ENCODE measurements at places on chromosomes 6 and 20.

DNA sequence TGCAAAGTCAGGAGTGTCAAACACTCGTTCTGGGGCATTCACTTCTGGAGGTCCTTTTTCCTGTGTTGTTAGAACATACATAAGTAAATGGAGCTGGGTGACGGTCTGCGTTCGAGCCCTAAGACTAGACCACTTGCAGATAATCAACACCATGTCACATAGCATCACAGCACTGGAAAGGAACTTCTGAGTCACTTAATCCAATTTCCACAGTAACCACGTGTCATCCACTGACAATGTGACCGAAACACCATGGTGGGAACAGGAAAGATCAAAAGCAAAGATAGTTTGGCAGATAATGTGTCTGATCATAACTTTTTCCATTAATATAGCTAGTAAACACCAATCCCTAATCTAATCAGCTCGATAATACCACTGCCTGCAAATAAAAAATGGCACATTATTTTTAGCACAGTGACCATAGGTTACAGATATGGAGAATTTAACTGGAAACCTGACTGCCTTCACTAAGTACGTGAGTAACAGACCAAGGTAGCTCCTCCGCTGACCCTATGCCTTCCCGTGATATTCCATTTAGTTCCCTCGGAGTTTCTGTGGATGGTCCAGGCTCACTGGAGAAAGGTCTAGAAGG is 34.8 kb downstream of the WRNIP1 start:
- no peak for DNase-seq

DNA sequence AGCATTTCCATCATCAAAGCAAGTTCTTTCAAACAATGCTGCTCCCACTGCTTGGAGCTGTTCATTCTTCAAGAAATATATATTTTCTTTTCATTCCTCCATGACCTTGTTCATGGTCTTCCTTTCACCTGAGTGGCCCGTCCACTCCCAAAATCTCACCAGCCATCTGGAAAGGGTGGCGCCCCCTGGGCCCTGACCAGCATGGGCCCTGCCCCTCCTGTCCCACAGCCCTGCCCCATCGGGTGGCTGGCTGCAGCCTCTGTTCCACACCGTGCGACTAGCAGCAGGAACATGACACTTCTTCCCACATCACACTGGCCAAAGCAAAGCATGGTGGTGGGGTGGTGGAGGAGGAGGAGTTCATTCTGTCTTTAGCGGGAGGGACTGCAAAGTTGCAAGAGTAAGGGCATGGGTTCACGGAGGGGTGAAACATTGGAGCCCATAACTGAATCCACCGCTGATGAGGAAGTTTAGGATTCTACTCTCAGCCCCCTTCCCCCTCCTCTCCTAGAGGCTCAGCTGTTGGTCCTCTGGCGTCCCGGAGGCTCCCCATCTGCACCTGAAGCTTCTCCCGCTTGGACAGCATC is 195.2 kb upstream of the SLC24A3 start:
- DNase-seq: no peak

- peak; percentile 73 for DNase-seq
Observed at GRCh38 chr6:118288355-118289124, 259.6 kb upstream of the PLN start.

- no peak for DNase-seq
Observed at GRCh38 chr6:6920987-6921313, 186.8 kb upstream of the RREB1 start.

- no peak for DNase-seq
Observed at GRCh38 chr6:138885156-138885819, 89.4 kb downstream of the ECT2L start.

DNA sequence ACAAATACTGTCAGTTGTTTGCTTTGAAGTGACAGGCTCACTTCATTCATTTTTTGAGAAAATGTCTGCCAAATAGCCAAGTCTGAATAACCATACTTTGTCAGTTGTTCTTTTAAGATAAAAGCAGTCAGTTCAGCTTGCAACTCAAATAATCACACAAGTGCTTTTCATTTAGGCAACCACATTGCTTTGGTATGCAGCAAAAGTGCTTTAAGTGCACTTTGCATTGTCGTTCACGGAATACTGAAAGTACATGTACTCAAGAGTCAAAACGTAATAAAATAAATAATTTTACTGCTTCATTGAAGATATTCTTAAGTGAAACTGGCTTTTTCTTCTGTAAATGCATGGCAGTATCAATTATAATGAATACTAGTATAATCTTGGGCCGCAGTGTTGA is 107.2 kb downstream of the MMS22L start:
- no peak for DNase-seq

DNA sequence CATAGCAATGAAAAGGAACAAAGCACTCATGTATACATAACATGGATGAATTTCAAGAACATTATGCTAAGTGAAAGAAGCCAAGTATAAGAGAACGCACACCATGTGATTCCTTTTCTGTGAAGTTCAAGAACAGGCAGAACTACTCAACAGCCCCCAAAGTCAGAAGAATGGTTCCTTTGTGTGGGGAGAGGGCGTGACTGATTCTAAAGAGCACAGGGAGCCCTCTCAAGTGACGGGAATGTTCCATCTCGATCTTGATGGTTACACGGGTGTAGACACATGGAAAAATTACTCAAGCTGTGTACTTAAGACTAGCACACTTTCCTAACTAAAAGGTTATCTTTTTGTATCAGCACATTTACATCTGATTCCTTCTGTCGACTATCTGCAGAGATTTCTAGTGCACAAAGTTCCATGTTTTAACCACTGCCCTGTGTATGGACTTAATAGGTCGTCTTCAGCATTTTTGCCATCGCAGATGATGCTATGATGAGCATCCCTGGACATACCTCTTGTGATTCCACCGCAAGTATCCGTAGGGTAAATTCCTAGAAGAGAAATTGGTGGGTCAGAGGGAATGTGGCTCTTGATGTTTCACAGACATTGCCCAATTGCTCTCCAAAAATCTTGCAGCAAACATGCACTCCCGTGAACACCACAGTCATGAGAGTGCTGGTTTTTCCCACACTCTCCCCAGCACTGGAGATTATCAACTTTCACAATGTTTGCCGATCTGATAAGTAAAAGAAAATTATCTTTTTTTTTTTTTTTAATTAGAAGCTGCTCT is 279.3 kb downstream of the BMP7 start:
- DNase-seq: no peak

GRCh38 chr20:59515013-59515905 is 89.1 kb upstream of the PHACTR3 start:
- DNase-seq: peak; percentile 40

GRCh38 chr6:97765461-97765860 is 482.4 kb upstream of the MMS22L start:
- no peak for DNase-seq

- DNase-seq: no peak
Observed at GRCh38 chr20:50772420-50773185, 22.3 kb upstream of the BCAS4 start.

- DNase-seq: no peak
Observed at GRCh38 chr6:63714091-63714490, 78.5 kb downstream of the PHF3 start.

DNA sequence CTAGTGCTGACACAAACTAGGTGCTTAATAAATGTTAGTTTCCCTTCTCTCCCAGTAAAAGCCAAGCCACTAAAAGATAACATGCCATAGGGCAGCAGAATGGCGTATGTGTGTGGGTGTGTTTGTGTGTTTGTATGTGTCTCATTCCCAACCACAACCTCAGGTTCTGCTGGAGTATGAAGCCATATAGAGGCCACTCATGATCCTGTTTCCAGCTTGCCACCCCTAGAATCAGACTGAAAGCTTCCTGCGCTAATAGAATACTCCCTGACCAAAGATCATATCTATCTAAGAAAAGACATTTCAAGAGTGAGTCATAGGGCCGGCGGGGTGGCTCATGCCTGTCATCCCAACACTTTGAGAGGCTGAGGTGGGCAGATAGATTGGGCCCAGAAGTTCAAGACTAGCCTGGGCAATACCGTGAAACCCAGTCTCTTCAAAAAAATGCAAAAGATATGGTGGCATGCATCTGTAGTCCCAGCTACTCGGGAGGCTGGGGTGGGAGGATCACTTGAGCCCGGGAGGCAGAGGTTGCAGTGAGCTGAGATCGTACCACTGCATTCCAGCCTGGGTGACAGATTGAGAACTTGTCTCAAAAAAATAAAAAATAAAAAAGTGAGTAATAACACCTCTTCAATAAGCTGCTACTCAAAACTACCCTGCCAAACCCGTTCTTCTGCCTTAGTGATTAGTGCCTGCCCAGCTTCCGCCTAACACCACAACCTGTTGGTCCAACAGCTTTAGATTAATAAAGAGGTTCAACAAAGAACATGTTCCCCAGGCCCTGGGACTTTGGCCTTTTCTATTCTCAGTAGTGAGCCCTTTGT is 11.8 kb upstream of the SNRPC start:
- DNase-seq: no peak

GRCh38 chr6:110037726-110038295 is 59.7 kb downstream of the GPR6 start:
- no peak for DNase-seq

GRCh38 chr20:10519361-10520046 is 84.4 kb downstream of the SLX4IP start:
- no peak for DNase-seq

DNA sequence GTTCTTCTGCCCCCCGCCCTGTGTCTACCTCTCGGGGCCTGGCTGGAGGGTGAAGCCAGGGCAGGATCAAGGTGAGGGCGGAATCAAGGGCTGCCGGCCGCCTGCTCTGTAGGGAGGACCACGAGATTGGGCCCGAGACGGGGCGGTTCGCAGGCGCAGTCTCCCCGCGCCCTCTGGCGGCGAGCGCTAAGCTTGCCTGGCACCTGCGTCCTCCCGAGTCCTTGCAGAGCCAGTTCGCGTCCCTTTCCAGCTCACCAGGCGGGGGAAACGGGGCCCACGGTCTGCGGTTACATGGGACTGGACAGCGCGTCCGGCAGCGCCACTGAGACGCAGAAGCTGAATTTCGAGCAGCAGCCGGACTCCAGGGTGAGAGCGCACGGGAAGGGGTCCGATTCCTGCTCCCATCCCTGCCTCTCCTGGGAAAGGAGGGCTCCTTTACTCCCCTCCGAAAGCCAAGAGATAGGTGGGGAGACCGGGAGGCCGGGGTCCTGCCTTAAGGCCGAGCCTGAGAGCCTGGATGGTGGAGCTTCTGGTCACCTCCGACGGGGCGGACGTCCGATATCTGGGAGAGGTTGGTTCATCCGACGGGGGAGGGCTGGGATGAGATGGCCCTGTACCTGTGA is 3.6 kb upstream of the MATN4 start:
- DNase-seq: peak; percentile 14

DNA sequence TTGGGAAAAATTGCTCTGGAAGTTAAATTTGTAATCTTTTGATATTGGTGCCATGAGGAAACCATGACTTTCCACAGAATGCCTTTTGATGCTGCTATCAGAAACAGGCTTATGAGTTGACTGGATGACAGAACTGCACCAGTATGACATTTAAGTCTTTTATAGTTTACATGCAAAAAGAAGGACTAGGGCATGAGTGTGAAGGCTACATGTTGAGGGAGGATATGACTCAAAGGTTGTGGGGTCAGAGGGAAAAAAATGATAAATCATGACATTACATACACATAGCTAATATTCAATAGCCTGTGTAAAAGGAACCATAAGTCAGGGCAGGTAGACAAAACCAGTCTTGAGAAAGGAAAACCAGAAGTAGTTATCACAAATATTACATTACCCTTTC is 182.2 kb downstream of the COL12A1 start:
- DNase-seq: no peak

GRCh38 chr6:28875191-28875747 is 48.5 kb downstream of the TRIM27 start:
- no peak for DNase-seq

GRCh38 chr6:133160536-133160935 is 80.6 kb upstream of the EYA4 start:
- DNase-seq: no peak

DNA sequence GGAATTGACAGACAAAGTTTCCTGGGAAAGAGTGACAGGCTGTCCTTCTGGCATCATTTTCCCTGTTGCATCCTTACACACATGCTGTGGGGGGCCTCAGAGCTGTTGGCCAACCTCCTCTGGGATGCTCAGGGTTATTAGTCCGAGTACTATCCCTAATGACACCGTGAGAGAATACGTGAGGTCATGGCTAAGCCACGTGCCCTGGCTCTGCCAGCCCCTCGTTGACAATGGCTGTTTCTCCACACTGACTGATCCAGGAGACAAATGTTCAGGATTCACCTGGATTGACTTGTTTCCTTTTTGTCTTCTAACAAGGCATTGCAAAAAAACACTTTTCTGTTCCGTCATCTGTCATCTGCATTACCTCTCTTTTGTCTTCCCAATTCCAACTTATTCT is 604.6 kb downstream of the TFAP2A start:
- no peak for DNase-seq

DNA sequence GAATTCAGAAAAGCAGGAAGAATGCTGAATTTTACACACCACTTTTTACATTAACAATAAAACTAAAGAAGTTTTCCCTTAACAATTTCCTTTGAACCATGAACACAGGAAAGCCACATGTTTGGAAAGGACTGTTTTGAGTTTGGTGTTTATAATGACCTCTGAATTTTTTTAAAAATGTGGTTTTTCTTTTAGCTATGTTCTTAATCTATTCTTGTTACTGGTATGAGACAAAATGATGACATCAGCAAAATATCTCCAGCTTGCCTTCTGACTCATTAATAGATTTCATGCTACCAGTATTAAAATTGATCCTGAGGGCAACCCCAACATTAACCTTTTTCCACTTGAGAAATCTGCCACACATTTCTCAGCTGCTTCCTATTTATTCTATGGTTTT is 217.5 kb upstream of the THEMIS start:
- no peak for DNase-seq
